ENCODE measurements at places on chromosomes 11 and 22. TPM values are rescaled to one million over a fixed set of nuclear protein-coding genes. Genes with fewer than 3 reads are reported as not detected.
A peak's percentile ranks its signal among the peaks of the same experiment; 100 is the strongest.

The WDR74 gene
- total RNA-seq, result 161 TPM

The OR10A3 gene
- not detected for total RNA-seq

The OR51B5 gene
- total RNA-seq, result not detected

The OSM gene
- 78.3 TPM for total RNA-seq

The L3MBTL2 gene
- total RNA-seq, result 56.6 TPM

The EXPH5 gene
- 0.65 TPM for total RNA-seq

The VPS37C gene
- 11.6 TPM for total RNA-seq

The OR8K1 gene
- not detected for total RNA-seq

The BATF2 gene
- total RNA-seq, result not detected

The CNTN5 gene
- total RNA-seq, result not detected

The TMEM9B gene
- total RNA-seq, result 31.3 TPM

The BIRC3 gene
- 101 TPM for total RNA-seq

The HEPN1 gene
- not detected for total RNA-seq

The FAM180B gene
- not detected for total RNA-seq

The OR51B2 gene
- not detected for total RNA-seq

The OR10D3 gene
- not detected for total RNA-seq

- no peak for DNase-seq
Measured at GRCh38 chr11:14350215-14350614, 8.8 kb downstream of the RRAS2 start.

DNA sequence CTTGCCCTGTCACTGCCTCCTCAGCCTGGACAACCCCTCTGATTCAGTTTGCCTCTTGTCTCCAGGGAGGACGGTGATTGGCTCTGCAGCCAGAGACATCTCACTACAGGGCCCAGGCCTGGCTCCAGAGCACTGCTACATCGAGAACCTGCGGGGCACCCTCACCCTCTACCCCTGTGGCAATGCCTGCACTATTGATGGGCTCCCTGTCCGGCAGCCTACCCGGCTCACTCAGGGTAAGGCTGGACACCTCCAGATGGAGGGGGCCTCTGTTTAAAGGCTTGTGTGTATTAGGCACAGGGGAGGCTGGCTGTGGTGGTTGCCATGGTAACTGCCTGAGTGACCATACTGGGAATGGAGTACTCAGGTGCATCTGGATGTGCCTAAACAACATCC lies 8.6 kb downstream of the PHLDB1 start:
- no peak for DNase-seq

GRCh38 chr11:104098132-104098531 lies 61.7 kb downstream of the DDI1 start:
- DNase-seq, result no peak

DNA sequence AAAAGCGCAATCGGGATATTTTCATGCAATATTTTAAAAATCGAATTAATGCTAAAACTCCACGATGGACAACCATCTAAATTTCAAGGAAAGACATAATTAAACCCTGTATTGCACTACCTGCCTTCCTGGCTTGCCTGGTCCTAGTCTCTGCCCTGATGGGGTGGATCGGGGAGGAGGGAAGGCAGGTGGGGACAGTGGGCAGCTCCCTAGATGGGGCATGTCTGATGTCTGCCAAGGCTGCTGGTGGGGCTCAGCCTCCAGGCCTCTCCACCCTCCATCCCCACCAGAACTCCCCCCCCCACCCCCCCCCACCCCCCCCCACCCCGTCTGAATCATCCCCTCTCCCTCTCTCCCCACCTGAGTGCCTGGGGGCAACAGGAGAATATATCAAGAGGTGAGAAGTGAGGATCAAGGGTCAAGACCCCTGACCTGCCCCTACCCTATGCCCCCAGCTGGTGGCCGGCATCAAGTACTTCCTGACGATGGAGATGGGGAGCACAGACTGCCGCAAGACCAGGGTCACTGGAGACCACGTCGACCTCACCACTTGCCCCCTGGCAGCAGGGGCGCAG lies 650 bp downstream of the CST6 start:
- no peak for DNase-seq

DNA sequence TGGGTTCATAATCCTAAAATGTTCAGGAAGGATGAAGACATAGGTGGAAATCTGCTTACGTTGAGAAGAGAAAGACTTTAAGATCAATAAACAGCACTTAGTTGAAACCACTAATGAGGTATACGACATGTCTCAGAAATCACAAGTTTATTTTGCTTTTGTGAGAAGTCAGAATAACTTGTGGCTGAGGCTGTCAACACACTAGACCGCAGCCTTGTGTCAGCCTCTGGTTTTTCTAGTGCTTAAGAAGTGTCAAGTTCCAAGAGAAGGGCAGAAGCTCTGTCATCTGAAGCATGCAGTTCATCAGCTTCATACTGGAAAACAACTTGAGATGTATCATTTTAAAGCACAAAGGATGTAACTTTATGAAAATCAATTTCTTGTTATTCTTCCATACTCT lies 420.9 kb downstream of the METTL15 start:
- DNase-seq, result no peak

GRCh38 chr22:29126670-29127395 lies 54.0 kb downstream of the KREMEN1 start:
- DNase-seq, result no peak

DNA sequence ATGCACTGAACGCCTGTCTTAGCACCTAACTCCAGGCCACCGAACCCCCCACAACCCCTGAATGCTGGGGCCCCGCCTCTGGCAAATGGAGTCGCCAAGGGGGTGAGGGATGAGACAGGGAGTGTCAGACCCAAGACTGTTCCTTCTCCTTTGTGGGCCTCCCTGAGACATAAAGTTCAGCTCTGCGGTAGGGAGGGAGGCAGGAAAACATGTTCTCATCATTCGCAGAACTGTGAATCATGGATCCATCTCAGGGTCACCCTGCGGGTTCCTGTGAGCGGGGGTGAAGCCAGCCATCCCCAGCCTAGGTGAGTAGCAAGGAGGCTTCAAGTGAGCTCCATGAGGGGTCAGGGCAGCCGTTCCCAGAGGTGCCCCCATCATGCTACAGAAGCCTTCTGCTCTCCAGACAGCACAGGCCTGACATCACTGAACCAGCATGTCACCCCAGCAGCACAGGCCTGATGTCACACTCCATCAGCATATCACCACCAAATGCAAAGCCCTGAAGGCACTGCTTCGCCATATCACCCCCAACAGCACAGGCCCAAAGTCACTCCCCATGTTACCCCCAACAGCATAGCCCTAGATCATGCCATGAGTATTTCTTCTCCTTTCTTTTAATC lies 27.2 kb downstream of the TMPRSS6 start:
- DNase-seq, result peak; percentile 16

- no peak for DNase-seq
Measured at GRCh38 chr11:117084992-117085391, 13.2 kb downstream of the SIK3 start.

DNA sequence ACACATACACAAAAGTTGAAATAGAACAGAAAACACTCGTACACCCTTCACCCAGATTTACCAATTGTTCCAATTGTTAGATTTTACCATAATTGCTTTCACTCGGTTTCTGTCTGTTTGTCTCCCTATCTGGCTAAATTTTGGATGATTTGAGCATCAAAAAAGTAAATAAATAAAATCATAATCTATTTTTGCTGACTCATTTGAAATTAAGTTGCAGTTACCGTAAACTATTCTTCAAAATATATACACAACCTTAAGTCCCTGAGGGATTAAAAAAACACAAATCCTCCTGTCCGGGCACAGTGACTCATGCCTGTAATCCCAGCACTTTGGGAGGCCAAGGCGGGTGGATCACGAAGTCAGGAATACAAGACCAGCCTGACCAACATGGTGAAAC lies 81.3 kb upstream of the SYT9 start:
- DNase-seq, result no peak

DNA sequence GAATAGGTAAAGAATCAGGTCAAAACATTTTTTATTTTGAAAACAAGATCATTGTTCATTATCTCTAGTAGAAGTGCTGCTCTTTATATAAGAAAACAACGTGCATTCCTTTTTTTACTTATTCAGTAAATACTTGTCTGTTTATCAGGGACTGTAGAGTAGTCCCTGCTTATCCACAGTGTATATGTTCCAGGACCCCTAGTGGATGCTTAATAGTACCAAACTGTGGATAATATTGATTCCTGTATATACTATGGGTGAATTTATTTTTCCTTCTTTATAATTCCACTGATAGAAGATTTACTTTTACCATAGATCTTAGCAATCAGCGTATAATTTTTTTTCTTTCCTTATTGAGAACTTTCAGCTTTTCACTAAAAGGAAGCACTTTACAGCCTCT lies 32.6 kb downstream of the CEP295 start:
- DNase-seq, result no peak

DNA sequence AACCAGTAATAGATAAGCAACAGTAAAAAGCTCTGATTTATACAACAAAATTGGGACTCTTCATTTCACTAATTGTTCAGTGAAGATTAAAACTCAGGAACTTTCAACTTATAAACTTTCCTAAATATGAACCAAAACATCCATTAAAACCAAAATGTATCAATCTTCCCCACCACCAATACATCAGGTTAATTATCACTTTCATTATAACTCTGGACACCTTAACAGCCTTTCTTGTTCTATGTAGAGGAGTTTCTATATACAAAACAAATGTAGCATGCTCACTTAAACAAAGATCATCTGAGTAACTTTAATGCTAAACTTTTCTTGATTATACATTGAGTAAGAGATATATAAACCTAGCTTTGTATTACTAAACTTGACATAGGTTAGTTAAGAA lies 74.7 kb downstream of the ST14 start:
- no peak for DNase-seq

GRCh38 chr11:12556155-12556554 lies 118.1 kb upstream of the TEAD1 start:
- no peak for DNase-seq

DNA sequence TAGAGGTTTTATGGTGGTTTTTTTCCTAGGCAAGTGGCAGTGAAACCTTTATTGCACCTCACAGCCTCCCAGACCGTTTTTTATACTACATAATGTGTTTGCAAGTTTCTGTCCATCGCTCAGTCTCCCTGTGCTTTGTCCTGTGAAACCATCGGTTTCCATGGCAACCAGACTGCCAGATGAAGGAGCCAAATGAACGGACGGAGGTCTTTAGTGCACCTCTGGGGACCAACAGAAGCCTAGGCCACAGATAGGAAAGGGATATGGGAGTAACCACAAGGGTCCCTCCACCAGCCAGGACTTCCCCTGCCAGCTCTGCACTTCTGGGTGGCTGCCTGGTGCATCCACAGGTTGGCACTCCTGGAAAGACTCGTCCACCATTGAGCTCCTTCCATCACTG lies 165.0 kb downstream of the CHST1 start:
- DNase-seq, result no peak

- no peak for DNase-seq
Measured at GRCh38 chr11:78230161-78230877, 41.6 kb downstream of the USP35 start.

GRCh38 chr11:69156235-69156639 lies 502 bp downstream of the SMIM38 start:
- DNase-seq, result no peak

GRCh38 chr11:130465263-130465662 lies 16.8 kb downstream of the ADAMTS15 start:
- DNase-seq, result no peak

DNA sequence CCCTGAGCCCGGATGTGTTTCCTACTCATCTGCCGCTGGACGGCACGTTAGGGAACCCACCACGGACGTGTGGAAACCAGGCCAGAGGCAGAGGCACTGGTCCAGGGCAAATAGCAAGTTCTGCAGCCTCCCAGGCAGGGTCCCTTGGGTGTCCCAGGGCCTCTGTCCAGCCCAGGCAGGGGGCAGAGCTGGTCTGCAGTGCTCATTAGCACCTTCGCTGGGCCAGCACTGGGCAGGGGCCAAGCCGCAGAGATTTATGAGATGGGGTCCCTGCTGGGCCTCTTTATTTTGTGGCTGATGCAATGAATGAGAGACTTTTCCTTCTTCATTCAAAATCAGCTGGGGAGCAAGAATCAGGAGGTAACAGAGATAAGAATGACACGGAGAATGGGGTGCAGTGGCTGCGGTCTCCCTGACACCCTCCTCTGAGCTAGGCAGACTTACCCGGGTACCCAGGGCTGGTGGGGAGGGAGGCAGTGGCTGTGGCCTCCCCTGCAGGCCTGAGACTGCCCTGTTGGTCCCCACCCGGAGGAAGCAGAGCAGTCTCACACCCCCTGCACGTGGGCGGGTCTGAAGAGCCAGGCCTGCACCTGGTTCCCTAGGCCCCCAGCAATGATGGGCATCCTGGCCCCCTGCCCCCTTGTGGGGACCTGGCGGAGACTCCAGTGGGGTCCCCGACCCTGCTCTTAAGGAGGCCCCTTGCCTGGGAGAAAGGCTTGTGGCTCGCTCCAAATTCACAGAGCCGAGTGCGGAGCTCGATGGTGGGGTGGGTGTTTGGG lies 14.0 kb upstream of the PARVG start:
- DNase-seq, result no peak

GRCh38 chr11:66194391-66194790 lies 74.0 kb upstream of the RAB1B start:
- no peak for DNase-seq

GRCh38 chr11:99937330-99937729 lies 749.8 kb upstream of the ARHGAP42 start:
- no peak for DNase-seq

GRCh38 chr11:35192347-35192746 lies 53.4 kb downstream of the CD44 start:
- DNase-seq, result no peak

All from activated T-helper 1 cell treated with anti-CD3 and anti-CD28 coated beads, Interleukin-12 subunit alpha, Interleukin-12 subunit beta, Interleukin-2, Interleukin-4 antibody, amounts not matched to agents 30 ng/mL and 10 ng/mL and 1 ng/mL, durations not matched to agents 14 hours and 24 hours and 36 hours (primary cell).